Germinal center (tissue), 1 donor: ENCODE measurements at places on chromosomes 4 and X.

DNA sequence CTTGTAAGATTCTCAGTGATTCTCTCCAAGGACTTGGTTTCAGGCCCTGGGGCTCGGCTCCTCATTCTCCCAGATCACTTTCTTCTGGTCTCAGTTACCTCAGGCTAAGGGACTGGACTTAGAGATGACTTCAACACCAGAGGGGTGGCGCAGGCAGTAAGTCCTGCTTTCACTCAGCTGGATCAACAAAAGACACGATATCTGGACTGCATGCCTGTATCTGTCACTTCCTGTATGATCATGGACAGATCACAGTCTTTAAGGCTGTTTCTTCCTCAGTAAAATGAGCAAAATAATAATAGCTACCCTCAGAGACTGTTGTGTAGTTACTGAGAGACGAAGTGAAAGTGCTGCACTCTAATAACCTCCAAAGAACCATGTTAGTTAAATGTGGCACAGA lies 19.5 kb upstream of the CXCR3 start:
- no peak for DNase-seq

DNA sequence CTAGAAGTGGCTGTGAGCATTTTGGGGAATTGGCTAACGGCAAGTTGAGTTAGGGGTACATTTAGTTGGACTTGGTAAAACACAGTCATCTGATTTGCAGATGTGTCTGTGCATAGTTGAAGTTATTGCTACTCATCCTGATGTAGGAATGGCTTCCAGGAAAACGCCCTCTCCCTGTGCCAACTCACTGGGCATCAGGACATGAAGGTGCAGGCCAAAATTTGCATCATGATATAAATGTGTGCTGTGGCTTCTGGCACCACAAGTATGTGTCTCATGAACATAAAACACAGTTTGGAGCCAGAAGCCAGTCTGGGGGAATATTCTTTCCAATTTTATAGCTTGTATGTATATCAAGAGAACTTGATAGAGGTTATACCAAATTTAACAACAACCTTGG lies 54.2 kb upstream of the CBR4 start:
- DNase-seq = no peak

DNA sequence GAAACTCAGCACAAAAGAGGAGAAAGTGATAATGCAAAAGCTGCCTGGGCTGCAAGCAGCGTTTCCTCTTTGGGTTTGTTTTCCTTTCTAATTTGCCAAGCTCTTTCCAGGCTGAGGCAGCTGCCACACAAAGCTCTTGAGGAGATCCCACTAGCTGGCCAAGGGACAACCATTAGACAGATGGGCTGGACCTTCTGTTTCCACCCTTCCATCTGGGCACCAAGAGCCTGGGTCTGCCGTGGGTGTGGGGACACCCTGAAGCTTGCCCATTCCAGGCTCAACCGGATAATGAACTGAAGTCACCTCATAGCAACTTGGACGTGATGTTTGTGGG lies 194.6 kb upstream of the C1QTNF7 start:
- DNase-seq = no peak

- DNase-seq = no peak
Observed at GRCh38 chr4:81211956-81212355, 3.1 kb downstream of the PRKG2 start.

DNA sequence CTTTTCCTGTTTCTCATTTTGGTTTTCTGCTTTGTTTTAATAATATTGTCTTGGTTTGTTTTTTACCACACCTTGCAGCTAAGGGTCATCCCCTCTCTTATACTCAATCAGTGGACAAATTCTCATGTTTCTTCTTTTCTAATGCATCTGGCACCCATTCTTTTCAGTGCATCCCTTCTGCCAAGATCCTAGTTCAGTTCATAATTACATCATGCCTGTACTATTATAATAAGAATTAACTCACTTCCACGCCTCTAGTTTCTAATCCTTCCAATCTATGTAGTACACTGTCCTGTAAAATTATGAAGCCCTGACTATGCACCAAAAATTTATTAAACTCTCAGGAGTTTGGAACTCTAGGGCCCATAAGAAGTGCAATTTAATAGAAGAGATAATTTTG lies 126.1 kb downstream of the FAT4 start:
- DNase-seq = no peak

GRCh38 chrX:125654501-125654900 lies 334.8 kb downstream of the TEX13C start:
- DNase-seq = no peak

- no peak for DNase-seq
Observed at GRCh38 chr4:15982842-15983524, 20.0 kb upstream of the FGFBP2 start.

GRCh38 chr4:138892483-138893407 lies 122.8 kb upstream of the NOCT start:
- DNase-seq = no peak

- no peak for DNase-seq
Observed at GRCh38 chr4:54992266-54992665, 133.1 kb downstream of the KDR start.

DNA sequence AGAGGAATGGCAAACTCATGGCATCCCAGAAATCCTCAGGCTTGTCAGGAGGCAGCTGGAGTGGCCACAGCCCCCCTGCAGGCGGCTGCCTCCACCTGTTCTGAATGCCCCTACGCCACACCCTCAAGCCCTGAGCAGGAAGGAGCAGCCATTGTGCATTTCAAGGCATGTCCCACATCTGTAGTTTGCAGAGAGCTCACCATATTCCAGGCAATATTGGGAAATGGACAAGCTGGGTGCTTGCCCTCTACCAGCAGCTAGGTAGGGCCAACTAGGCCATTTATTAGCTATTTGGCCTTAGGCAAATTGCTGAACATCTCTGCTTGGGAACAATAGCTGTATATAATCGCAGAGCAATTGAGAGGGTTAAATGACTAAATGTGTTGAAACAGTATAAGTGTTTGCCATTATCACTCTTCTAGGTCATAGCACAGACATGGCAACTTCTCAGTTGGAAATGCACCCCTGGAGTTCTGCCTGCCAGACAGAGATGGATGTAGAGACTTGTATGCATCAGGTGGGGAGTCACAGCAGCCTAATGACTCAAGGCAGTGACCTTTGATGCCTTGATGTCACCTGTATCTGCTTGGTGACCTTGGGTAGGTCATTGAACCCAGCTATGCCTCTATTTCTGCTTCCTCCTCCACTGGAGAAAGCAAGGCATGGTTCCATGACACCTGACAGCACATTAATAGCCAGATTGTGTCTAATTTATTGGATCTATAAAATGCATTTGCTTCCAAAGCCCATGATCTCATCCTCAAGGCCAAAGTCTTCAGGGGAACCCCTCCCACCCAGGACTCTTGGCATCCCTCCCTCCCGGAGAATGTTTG lies 52.8 kb downstream of the FHDC1 start:
- DNase-seq = no peak

DNA sequence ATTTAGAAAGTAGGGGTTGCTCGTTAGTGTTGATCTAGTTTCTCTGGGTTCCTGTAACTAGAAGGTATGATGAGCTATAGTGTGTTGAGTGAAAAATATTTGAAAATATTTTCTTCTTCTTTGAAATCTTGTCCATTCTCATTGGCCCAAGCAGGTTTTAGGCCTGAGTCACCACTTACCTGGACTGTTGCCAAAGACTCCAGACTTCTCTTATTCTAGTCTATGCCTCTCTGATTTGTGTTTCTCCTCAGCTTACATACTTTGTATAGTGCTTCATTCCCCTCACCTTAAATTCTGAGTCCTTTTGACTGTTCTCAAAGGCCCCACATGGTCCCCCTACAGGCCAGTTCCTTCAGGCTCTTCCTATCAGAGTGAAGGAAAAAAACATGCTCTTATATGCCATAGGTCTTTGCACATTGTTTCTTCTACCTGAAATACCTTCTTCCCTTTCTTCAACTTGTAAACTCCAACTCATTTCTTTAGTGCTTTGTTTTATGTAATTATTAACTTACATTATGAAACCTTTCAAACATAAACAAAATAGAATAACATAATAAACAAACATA lies 258.2 kb downstream of the PPP1R2C start:
- DNase-seq = no peak

- DNase-seq = no peak
Observed at GRCh38 chrX:698206-698605, 67.6 kb downstream of the SHOX start.

DNA sequence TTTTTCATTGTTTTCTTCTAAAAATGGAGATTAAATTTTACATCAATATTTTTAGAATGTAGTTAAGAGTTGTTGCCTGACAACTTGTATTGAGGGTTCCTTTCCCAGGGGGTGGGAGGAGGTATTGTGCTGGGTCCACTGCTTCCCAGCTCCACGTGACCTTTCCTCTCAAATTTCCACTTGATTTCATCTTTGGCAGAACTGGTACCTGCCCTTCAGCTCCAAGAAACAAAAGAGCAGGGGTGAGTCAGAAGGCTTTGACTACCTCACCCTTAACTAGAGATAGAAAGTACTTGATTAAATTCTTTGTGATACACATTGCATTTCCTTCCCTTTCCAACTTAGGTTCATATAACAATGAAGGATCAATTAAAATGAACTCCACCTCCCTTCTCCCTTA lies 19.7 kb downstream of the TRIM2 start:
- no peak for DNase-seq

- peak; percentile 16 for DNase-seq
Observed at GRCh38 chrX:31036895-31037294, 34.9 kb downstream of the FTHL17 start.

GRCh38 chr4:66028668-66029067 lies 358.4 kb upstream of the EPHA5 start:
- no peak for DNase-seq

DNA sequence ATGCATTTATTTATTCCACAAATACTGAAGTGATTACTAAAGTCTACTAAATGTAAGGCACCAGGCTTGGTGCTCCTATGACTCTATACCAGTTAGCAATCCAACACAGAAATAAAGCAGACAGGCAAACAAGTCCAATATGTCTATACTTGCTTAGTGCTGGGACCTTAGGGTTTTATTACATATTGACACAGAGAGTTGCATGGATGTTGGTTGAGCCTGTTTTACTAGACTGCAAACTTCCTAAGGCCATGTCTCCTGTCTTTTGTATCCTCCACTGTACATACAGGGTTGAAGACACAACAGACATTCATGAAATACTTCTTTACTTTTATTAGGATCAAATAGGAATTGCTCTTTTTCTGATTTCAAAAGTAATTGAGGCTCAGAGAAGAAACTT lies 69.0 kb downstream of the LNX1 start:
- no peak for DNase-seq

DNA sequence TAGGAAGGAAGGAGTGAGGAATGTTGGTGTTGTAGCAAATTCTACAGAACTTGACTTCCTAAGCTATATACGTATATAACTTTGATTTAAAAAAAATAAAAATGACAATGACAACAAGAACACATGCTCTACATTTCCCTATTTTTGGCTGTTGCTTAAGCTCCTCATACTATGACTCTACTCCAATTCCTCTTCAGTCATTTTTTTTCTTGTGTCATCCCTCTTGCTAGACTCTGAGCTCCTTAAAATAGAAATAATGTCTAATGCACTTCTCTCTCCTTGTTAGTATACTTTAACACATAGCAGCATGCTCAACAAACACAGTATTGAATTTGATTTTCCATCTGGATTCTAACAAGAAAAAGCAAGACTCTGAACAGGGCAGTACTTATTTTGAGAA lies 144.0 kb downstream of the HDX start:
- no peak for DNase-seq

- DNase-seq = no peak
Observed at GRCh38 chrX:102958794-102959193, 21.7 kb downstream of the RAB40AL start.
